Panc1 (cell line): ENCODE measurements at places on chromosomes 1 and 21. TPM values are rescaled to one million over a fixed set of nuclear protein-coding genes. Genes with fewer than 3 reads are reported as not detected.

DNA sequence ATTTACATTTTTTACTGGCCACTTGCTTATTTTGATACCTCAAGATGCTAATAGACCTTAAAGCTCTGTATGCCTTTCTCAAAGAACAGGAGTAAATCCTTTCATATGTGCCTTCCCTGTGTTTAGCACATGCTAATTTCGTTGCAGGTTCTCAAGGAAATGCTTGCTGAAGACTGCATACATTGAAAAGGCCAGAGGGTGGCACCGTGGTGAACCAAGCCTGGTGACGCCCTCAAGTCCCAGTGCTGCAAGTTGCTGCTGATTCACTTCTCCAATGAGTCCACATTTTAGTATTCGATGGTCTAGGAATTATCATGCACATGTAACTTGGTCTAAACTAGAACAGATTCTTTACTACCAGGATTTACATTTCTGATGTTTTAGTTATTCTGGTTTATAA lies 94.1 kb downstream of the CLDN17 start:
- DNase-seq: no peak

- peak; percentile 71 for DNase-seq
These were observed 123.3 kb upstream of the GADD45A start for GRCh38 chr1:67561704-67562113.

GRCh38 chr1:167541003-167541402 lies 12.6 kb downstream of the CREG1 start:
- DNase-seq: no peak

Gene ZRANB2
- 64.9 TPM for total RNA-seq

Gene PLA2G5
- total RNA-seq: not detected

GRCh38 chr1:12305377-12305776 lies 75.5 kb downstream of the VPS13D start:
- DNase-seq: no peak

DNA sequence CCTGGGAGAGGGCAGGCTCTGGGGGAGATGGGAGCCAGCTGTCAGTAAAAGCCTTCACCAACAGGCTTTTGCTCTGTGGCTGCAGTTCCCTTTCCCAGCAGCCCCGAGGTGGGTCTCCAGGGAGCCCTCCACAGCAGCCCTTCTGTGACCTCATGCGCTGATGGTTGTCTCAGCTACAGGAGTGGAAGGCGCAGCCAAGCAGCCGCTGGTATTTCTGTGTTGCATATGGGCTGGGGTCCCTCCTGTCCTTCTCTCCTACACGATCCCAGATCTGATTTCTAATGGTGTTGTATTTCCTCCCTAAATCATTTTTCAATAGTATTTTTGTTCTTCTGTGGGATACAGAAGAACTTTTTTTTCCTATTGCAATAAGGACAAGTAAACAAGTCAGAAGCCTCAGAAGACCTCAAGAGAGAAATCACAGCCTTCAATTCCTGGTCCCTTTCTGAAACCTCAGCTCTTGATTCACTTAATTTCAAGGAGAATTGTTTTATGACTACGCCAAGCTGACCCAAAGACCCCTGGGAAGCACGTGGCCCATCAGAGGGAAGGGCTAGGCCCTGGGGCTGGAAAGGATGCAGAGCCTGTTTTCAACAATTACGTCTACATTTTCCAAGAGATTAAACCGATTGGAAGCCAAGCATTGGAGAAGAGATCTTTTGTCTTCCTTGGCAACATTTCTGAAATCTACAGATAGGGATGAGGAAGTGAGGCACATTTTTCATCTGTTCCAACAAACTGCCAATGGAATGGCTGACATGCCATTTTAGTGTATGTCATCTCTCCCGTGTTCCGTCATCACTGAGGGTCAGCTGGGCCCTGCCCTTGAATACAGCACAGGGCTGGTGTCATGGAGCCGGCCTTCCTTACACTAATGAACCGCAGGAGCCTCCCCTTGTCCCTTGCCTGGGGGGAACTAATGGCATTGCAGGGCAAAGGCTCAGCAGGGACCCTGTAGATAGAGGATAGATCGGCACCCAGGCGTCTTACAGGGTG lies 42.0 kb upstream of the SCCPDH start:
- DNase-seq: no peak

DNA sequence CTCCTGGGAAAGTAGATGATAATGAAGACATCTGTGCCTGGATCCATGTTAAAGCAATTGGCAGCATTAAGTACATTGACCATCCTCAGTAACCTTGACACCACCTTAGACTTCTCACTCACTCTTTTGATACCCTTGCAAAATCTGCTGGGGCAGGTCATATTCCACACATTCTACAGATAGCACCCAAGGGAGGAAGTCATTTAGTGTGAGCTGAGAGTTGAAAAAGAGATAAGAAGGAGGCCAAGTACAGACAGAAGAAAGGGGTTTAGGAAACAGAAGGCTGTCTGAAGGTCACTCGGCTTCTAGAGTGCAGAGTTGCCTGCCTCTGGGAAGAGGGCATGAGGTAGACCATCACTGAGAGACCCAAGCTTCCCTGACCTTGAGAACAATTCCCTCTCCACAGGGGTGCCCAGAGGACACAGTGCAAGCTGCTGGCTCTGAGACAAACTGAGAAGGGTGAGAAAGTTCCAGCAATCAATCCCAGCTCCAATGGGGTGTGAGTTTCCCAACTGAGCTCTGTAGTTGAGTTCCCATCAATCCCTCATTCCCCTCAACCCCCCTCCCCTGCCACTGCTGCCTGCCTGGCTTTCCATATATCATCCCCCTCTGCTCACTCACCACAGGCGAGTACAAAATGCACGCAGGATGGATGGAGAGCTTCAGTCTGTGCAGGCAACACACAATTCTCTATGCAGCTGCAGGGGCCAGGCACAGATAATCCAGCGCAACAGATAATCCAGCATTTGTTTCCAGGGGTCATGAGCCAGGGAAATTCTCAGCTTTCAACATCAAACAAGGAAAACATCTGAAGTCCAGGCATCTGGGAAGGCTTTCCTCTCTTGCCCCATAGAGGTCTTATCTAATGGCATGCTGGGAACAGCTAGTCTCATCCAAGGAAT lies 7.4 kb upstream of the MOB3C start:
- no peak for DNase-seq

DNA sequence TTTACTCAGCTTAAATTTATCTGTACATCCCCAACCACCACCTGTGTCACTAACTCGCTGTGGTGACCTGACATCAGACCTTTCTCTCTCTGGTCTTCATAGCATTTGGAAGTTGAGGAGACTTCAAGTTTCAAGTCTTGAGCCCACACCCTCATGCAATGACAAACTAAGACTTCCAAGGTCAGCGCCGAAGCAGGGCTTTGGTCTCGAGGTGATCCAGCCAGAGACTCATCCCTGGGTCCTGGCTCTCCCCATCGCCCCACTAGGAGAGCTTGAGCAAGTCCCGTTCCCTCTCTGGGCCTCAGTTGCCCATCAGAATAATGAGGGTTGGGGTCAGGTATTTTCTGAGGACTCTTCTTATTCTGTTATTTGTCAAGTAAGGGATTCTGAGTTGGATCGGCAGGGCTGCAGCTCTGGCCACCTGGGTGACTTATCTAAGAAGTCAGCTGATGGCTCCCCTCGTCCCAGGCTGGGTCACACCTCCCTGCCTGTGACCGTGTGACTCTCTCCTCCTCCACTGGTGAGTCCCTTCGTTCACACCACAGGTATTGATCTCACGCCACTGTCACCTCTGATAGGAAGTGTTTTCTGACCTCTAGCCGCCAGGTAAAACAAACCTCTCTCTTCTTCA lies 143.7 kb upstream of the RUNX3 start:
- no peak for DNase-seq

DNA sequence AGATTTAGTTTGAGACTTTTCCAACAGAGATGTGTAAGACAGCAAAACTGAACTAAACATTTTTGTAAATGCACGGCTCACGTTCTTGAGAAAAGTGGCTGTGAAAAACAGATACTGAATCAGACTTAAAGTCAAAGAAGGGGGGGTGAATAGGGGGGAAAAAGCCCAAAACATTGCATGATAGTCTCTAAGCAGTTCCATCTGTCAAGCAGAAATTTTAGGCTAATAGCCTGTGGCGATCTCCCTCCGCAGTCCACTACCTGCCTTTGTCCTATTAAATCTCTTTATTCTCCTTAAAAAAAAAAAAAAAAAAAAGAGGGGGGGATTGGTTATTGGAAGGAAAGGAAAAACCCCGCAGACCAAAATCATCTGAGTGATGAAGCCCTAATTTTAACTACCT lies 217.6 kb upstream of the NFIA start:
- no peak for DNase-seq

DNA sequence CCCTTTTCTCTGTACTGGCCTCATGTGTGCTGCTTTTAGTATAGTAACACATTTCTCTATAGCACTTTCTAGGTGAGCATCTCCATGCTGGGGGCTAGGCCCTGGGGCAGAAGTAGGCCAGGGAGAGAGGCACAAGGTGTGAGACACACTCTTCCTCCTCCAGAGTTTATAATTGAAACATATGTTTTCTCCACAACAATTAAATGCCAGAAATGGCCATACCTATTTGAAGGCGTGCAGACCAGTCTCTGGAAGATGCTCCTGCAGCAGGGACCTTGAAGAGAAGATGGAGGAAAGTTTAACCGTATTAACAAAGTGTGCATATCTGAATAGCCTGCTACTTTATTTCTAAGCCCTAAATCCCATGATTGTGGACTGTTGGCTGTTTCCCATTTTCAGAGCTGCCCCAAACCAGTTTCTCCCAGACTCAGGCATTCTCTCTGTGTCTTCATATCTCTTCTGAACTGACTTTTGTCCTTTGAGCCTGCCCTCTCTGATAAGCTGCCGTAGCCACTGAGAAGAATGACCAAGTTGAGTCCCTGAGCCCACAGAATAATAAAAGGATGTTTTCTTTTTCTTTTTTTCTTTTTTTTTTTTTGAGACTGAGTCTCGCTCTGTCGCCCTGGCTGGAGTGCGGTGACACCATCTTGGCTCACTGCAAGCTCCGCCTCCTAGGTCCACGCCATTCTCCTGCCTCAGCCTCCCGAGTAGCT lies 81.3 kb downstream of the LRRC8D start:
- DNase-seq: no peak

GRCh38 chr1:30197639-30198450 lies 525.5 kb downstream of the MATN1 start:
- no peak for DNase-seq

Gene KRTAP19-1
- not detected for total RNA-seq
